ENCODE measurements at places on chromosomes 3 and 15. TPM values are rescaled to one million over a fixed set of nuclear protein-coding genes. Genes with fewer than 3 reads are reported as not detected.

The CD200R1 gene
- 6.3 TPM for total RNA-seq

DNA sequence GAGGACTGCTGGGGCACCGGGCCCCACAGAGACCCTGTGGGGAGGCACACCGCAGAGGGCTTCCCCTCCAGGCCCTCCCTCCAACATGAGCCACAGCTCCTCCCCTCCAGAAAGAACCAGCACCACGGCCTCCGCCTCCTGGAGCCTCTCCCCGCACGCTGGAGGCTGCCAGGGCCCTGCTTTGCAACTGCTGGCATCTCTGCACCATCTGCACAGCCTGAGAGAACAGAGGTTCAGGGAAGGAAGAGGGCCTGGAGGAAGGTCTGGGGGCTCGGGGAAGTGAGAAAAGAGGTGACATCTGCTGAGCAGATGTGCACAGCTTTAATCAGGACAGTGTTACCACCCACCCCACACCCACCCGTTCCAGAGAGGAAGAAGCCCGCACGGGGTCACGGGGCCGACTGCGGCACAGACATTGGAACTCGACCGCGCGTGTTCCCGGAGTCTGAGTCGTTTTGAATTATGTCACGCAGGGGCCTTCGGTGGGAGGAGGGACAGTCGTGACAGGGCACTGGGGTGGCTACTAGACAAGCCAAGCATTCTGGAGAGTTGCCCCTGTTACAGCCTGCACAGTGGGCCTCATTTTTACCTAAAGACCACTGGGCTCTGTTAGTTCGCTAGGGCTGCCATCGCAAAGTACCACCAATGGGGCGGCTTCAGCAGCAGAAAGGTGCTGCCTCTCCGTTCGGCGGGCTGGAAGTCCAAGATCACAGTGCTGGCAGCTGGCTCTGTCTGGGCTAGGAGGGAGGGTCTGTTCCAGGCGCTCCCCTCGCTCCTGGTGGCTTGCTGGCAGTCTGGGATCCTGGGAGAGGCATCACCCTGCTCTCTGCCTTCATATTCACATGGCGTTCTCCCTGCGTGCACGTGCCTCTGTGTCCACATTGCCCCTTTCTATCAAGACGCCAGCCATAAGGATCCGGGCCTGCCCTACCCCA is 194.8 kb downstream of the XXYLT1 start:
- no peak for DNase-seq

DNA sequence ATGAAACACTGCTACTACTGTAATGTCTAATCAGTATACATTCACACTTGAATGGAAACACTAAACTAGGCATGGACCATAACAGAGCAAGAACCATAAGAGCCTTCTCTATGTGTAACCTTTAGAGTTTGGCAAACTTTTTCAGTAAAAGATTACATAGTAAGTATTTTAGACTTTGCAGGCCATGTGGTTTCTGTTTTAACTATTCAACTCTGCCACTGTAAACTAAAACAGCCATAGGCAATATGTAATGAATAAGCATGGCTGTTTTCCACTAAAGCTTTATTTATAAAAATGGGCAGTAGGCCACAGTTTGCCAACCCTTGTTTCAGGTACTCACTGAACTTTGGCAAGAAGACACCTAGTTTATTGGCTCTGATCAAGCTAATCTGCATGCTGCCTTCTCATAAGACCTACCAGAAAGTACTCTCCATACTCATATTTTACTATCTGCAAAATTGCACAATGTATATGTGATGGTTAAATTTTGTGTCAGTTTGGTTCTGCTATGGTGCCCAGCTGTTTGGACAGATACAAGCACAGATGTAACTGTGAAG is 46.0 kb downstream of the UACA start:
- DNase-seq, result no peak

DNA sequence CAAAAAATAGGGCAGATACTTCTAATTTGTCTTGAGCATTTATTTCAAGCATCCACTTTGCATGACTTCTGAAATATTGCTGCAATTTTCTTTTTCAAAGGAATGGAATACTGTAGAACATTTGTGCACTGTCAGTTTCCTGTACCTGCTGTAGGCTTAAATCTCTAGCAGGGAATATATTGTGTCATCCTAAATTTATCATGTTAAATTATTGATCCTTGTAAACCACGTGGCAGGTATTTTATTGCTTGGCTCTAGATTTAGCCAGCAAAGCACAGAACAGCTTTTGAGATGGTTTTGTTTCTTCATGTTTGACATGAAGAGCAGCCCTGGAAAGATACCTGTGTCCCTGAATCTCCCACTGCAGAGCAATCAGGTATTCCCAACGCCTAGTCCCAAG is 470.1 kb downstream of the GABRG3 start:
- no peak for DNase-seq

The PDE12 gene
- total RNA-seq, result 8.8 TPM

DNA sequence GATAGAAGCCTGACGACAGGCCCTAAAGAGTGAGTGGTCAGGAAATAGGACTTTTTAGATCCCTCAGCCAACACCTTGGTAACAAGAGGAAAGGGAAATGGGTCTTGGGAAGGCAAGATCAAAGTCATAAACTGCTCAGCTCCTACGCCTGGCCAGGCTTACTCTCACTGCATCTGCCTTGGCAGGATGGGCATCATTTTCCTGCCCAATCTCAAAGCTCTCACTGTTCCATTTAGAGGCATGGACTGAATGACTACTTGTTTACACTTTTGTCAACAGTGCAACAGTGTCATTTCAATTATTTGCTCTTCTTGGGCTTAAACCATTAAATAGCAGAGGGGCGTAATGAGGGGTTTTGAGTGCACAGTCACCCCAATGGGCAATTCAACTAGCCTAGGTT is 808.7 kb downstream of the GRM7 start:
- DNase-seq, result no peak

GRCh38 chr3:5583920-5584319 is 396.4 kb downstream of the EDEM1 start:
- DNase-seq, result no peak

DNA sequence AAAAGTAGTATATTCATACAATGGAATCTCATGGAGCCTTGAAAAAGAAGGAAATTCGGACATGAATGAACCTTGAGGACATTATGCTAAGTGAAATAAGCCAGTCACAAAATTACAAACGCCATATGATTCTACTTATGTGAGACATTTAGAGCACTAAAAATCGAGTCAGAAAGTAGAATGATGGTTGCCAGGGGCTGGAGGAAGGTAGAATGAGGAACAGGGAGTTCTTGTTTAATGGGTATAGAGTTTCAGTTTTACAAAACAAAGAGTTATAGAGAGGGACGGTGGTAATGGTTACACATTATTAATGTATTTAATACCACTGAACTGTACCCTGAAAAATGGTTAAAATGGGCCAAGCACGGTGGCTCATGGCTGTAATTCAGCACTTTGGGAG is 19.5 kb downstream of the UBXN7 start:
- no peak for DNase-seq

The FAM81A gene
- 0.39 TPM for total RNA-seq

GRCh38 chr15:27865323-27865922 is 233.7 kb downstream of the OCA2 start:
- DNase-seq, result no peak

Data from skin of body (tissue), 3 donors.